H4 (cell line): ENCODE measurements at places on chromosomes 2 and 18. TPM values are rescaled to one million over a fixed set of nuclear protein-coding genes. Genes with fewer than 3 reads are reported as not detected.

GRCh38 chr18:57789090-57789489 is 14.0 kb downstream of the ATP8B1 start:
- no peak for DNase-seq

DNA sequence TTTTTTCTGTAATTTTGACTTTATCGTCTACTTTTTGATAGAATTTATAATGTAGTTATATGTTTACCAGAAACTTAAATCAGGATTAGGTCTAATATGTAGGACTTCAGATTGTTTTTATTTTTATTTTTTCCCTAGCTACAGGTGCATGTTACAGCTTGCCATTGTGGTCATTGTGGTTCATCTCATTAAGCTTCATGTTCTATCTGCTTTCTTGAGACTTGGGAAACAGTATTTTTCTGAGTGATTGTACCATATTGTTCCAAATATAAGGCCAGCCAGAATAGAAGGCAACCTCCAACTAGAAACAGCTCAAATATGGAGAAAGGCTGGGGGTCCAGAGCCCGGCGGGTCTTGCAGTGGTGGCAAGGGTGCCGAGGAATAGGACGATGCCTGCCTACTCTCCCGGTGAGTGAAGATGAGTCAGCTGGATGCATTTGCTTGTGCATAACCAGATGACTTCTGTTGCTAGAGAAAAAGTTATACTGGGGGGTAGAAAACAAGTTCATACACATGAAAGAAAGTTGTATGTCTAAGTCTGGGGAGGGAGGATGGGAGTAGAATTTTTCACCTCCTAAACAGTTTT is 188.4 kb downstream of the CCDC85A start:
- DNase-seq, result no peak

GRCh38 chr18:57585421-57585820 is 1.1 kb downstream of the FECH start:
- DNase-seq, result no peak

DNA sequence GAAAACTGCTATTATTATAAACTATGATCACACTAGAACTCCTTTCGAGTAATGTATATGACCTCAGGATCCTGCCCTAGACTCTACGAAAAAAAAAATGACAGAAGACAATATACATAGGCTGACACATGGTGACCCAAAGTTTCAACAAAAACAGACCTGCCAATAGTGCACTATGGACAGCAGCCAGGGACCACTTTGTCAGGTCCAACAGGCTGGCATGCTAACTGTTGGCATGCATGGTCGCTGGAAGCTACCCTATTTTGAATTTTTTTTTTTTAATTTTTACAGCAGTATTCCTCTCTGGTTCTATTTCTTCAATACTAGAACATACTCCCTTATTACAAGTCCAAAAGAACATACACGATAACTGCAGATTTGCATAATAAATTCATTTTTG is 38.1 kb downstream of the REV1 start:
- no peak for DNase-seq

GRCh38 chr18:23712445-23712844 is 23.2 kb downstream of the LAMA3 start:
- DNase-seq, result peak; percentile 20

GRCh38 chr2:42047488-42048298 is at the start of gene PKDCC:
Gene PKDCC (plus strand): TSS chr2:42048021. CDS start chr2:42048200, 179 bp downstream.
- DNase-seq, result peak; percentile 58

DNA sequence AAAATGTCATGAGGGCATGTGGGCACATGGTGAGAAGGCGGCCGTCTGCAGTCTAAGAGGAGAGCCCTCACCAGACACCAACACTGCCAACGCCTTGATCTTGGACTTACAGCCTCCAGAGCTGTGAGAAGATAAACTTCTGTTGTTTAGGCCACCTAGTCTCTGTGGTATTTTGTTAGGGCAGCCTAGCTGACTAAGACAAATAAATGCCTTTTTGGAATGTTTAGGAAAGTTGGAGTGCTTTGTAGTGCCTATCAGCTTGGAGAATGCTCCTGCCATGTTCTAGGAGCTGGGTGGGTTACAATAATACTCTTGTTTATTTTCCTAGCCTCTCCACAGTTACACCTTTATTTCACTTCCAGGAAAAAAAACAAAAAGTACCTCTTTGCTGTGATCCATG is 92.0 kb downstream of the SPP2 start:
- no peak for DNase-seq

Gene CEBPZOS
- 7.2 and 8.8 TPM in 2 replicates for total RNA-seq

- peak; percentile 30 for DNase-seq
Observed at GRCh38 chr18:55419947-55420664, 167.9 kb downstream of the TCF4 start.

DNA sequence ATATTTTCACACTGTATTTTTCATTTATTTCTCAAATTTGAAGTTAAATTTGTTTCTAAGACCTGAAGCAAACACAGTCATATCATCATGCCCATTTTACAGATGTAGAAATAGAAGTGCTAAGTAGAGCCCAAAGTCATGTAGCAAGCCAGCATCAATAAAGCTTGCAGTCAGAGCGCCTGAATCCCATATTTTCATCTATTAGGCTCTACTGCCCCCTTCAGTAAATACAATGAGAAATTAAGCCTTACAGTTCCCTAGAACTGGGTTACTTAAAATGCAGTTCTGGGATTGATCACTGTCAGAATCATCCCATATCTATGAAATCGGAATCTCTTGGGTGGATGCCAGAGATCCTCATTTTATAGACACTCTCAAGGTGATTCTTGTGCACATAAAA is 419.9 kb downstream of the TGIF1 start:
- DNase-seq, result peak; percentile 45

DNA sequence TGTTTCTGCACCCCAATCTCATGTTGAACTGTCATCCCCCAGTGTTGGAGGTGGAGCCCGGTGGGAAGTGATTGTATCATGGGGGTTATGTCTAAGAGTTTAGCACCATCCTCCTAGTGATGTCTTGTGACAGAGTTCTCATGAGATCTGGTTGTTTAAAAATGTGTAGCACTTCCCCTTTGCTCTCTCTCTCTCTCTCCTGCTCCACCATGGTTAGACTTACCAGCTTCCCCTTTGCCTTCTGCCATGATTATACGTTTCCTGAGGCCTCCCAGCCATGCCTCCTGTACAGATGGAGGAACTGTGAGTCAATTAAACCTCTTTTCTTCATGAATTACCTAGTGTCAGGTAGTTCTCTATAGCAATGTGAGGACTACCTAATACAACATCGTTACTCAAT is 396.9 kb upstream of the LRATD1 start:
- no peak for DNase-seq

DNA sequence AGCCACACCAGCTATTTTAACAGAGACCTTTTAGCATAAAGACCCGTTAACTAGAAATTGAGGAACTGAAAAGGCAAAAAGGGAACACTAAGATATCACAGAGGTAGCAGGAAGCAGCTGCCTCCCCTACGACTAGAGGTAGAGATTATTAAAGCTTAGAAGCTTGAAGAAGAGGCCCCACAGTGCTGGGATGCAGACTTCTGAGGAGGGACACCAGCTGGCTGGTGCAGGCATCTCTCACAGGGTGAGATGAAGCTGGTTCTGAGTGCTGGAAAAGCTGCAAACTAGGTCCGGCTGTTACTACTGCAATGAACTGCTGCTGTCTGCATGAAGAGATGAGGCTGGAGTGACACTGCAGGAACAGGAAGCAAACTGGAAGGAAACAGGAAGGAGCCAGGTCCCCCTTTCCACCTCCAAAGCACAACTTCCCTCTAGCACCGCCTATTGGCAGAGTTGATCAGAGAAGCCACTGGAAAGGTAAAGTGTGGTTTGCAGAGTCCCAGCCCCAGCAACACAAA is 61.2 kb upstream of the MRPS9 start:
- DNase-seq, result peak; percentile 38

DNA sequence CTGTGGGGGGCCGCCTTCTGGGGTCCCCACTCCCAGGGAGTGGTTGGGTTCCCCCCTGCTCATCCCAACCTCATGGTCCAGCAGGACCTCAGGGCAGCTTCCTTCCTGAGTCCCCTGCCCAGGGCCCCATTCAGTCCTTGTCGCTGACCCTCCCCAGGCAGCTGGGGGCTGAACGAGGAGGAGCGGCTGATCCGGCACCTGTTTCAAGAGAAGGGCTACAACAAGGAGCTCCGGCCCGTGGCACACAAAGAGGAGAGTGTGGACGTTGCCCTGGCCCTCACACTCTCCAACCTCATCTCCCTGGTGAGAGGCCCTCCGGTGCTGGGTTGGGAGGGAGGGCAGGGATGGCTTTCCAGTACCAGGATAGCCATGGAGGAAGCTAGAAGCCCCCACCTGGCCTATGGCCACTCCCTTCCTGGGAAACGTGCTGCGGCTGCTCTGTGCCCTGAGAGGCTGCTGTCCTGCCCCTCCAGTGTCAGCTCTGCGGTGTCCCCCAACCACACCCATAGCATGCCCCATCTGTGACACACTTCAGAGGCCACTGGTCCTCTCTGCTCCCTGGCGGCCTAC is 497 bp downstream of the CHRND start:
- DNase-seq, result no peak

- DNase-seq, result peak; percentile 48
Observed at GRCh38 chr18:50183556-50183955, 11.4 kb downstream of the MYO5B start.

DNA sequence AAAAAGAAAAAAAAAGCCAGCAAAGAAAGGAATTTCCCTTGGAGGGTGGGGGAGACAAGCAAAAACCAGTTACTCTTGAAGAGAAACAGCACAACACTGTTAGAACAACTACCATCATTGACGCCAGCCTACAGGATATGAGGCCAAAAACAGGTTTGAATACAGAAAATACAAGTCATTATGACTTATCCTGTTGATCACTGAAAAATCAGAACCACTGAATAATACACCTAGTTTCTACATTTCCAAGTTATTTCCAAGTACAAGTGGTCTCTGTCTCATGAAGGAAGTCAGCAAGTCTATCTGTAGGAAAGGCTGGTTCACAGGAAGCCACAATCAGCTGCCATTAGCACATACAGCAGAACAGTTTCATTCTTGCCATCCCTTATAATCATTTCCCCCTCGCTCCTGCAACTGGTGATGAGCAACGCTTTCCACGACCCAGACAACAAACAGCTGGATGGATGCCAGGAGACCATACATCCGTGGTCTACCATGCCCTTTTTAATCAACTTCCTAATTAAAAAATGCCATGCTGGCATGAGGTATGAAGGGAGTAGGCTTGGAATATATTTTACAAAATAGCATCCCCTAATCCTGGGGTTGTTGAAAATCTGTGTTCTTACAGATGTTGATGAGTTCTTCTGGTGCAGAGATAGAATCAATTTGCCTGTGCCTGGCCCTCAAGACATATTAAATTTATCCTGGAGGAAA is 10.4 kb downstream of the MYT1L start:
- DNase-seq, result no peak

Gene PPM1B
- total RNA-seq, result 16.9 and 23.1 TPM in 2 replicates

DNA sequence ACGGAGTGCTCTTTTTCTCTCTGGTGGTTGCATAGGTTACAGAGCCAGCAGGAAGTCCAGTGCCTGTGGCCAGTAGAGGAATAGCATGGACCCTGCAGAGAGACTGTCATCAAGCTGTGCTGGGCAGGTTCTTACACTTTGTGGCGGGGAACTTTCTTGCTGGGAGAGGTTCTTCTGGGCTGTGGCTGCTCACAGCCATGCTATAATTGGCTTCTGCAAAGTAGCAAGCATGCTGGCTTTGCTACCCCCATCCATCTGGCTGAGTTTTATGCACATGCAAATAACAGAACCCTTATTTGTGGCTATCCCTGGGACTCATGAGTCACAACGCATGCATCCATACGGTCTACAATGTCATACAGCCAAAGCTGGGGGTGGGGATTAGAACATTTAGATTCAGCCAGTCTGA is 68.9 kb downstream of the PLCL1 start:
- DNase-seq, result peak; percentile 44

- DNase-seq, result no peak
Observed at GRCh38 chr2:154013514-154013913, 141.8 kb downstream of the GALNT13 start.

GRCh38 chr2:16973586-16974286 is 308.1 kb upstream of the CYRIA start:
- DNase-seq, result no peak

DNA sequence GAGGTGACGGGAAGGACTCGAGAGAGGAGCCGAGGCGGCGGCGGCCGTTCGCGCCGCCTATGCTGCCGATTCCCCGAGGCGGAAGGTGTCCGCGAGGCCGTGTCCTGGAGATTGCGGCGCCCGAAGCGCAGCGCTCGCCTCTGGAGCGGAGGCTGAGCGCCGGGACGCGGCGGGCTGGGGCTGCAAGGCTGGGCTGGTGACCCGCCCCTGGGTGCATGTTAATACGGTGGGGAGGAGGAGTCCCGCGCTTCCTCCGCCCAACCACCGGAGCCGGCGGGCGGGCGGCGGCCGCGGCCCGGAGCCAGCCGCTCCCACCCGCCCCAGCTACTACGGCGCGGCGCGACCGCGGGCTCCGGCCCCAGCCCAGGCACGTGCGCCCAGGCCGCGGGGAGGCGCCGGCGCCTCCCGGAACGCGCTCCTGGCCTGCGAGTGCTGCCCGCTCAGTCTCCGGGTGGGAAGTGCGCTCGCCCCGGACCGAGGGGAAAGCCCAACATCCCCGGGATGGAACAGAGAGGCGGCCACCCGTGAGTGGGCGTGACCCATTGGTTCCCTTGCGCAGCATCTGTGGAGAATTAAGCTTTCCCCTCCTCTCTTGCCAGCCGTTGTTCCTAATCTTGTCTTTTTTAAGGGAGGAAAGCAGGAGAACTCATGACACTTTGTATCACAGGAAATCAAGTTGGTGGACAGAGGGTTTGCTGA is at the start of gene DLGAP1:
DLGAP1 (minus strand) TSS at position 195 of the 699 bp plus-strand sequence.
- no peak for DNase-seq

DNA sequence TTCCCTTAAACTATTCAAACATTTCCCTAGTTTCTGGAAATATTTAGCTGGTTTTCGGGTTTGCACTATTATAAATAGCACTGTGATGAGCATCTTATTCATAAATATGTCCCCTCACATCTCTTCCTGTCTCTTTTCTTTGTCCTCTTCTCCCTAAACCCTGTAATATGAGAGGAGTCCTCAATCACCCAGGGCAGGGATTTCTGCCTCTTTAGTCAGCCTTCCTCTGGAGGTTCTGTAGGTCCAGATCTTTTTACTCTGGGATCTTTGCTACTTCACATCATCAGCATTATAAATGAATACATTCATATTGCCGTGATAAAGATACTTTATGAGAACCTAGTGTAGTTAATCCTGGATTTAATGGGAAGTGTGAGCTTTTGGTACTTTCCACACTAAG is 87.9 kb upstream of the TTN start:
- DNase-seq, result no peak

DNA sequence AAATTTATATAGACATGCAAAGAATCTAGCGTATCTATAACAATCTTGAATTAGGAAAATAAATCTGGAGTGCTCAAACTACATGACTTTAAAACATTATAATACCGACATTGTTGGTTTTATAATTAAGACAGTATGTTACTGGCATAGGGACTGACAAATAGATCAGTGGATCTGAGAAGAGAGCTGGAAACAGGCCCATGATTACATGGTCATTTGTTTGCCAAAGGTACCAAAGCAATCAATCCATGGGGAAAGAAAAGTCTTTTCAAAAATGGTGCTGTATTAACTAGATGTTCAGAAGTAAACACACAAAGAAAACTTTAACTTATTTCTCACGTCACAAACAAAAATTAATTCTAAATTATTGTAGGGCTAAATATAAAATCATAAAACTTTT is 124.2 kb downstream of the BCL2L11 start:
- DNase-seq, result no peak

Gene FSHR
- total RNA-seq, result 0.29 TPM in 1 of 2 replicates, not detected in the other
